Stimulated activated CD4-positive, alpha-beta T cell treated with anti-CD3 and anti-CD28 coated beads, TNF-alpha, amount 100 ng/mL, for 48 hours (primary cell): ENCODE measurements at places on chromosomes 1 and 21.

DNA sequence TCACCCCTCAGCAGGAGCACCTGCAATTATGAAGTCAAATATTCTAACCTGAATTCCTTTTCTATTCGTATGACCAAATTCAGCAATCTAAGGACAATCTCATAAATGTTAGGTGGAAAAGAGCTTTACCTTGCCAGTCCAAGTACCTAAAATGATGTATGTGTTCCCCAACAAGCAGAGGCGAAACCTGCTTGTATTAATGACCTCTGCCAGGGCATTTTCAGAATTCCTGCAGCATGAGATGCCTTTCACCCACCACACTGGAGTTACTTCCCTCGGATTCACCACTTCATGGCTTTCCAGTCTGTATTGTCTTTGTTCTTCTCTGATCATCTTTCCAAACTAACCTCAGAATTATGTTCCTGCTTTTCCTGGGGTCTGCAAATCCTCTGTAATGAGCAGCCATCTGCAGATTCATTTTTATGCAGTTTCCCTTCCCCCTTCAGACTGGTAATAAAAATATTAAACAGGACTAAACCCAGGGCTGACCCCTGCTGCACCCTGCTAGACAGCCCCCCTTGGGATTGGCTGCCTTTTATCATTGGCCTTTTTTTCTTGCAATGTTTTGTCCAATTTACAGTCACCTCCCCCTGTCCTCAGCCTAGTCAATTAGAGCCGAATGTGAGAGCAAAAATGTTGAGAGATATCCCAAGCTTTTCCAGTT is 26.6 kb upstream of the CASQ2 start:
- no peak for DNase-seq

DNA sequence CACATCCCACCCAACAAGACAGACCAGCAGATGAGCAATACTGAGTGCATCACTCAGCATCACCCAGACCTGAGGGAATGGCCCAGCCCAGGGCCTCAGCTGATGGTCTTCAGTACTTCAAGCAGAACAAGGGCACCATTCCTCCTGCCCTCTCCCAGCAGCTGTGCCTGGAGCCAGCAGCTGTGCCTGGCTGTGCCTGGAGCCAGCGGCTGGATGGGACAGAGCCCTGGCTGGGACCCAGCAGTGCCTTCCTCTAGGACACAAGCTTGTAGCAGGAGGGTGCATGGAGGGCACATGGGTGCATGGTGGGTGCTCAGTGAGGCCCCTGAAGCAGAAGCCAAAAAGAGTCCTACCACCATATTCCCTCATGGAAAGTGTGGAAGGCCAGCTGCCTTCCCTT is 583.8 kb downstream of the NPHP4 start:
- no peak for DNase-seq

DNA sequence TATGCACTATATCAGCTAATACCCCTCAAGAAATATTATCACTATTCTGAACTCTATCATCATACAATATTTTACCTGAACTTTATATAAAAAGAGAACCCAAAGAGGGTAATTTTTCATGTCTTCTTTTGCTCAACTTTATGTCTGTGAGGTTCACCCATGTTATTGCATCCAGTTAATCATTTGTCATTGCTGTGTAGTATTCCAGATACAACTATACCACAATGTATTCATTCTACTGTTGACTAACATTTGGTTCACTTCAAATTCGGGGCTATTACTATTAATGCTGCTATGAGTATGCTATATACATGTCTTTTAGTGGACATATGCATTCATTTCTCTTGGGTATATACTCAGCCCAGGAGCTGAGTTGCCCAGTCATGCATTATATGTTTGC is 21.0 kb upstream of the DLGAP3 start:
- no peak for DNase-seq

- no peak for DNase-seq
Observed at GRCh38 chr1:155890251-155890650, 20.9 kb downstream of the RIT1 start.

DNA sequence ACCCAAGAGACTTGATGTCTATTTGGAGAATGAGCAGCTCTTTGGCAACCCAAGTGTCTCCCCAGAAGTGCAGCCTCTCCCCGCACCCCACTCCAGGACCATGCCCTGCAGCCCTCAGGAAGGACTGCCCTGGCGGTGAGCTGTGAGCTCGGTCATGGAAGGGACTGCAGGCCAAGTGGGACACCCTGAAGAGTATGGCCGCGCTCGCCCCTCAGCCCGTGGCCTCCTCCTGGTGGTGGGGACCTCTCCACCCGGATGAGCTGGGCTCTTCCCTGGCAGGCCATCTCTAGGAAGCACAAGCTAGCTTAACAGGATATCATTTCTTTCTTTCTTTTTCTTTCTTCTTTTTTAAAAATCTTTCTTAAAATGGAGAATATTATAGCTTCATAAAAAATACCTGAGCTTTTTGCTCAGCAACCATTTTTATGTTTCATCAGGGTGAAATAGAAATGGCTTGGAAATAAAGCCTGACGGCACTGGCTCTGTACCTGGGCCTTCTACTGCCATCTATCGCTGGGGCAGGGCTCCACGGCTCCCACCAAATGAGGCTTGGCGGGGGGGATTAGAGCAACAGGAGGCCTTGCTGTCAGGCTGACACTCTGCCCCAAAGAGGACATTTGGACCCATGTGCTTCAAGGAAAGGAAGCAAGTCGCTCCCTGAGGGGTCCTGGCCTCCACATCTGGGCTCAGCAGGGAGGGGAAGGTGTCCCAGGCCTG is 296.2 kb upstream of the VAMP3 start:
- no peak for DNase-seq

GRCh38 chr1:234535763-234536515 is 57.0 kb upstream of the TARBP1 start:
- DNase-seq: no peak

DNA sequence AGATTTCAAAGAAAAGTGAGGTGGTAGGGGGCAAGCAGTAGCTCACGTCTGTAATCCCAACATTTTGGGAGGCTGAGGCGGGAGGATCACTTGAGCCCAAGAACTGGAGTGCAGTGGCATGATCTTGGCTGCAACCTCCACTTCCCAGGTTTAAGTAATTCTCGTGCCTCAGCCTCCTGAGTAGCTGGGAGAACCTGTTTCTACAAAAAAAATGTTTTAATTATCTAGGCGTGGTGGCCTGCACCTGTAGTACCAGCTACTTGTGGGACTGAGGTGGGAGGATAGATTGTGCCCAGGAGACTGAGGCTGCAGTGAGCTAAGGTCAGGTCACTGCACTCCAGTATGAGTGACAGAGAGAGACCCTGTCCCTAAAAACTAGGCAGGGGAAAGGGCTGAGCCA is 2.6 kb upstream of the TSPAN1 start:
- DNase-seq: no peak

GRCh38 chr1:2874607-2875480 is 73.4 kb upstream of the TTC34 start:
- no peak for DNase-seq

DNA sequence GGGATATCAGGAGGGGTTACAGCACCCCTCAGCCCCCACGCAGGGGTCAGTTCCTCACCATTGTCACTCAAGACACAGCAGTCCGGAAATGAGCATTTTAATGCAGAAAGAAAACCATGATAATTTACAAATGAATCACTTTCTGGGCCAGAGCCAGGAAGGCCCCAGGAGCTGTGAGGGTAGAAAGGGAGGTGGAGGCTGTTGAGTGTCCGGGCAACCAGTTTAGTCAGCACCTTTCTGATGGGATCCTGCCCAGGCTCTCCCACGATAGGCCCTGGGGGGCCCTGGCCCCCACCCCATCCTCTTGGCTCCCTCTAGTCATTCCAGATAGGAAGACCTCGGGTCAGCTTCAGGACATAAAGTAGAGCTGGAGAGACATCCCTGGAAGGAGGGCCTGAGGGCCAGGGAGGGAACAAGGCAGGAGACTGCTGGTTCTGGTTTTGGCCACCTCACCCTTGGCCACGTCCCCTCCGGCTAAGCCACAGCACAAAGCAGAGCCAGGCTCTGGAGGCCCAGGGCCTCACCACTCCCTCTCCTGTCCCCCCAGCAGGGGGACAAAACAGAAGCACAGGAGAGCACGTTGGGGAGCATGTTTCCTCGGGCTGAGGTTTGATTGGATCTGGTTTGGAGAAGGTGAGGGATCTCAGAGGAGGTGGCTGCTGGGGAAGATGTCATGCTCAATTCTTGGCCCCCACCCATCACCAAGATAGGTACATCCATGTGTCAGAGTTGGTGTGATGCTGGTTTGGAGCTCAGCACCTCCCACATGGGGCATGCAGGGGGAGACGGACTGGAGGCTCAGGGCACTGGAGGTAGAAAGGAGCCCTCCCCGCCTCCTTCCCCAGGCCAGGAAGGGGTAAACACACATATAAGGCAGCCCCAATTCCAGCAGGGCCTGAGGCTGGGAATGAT is 20.6 kb downstream of the ETNK2 start:
- DNase-seq: no peak

- DNase-seq: no peak
Observed at GRCh38 chr1:205810448-205811157, 2.4 kb downstream of the SLC41A1 start.

- DNase-seq: no peak
Observed at GRCh38 chr1:183840140-183840539, 35.2 kb downstream of the RGL1 start.

DNA sequence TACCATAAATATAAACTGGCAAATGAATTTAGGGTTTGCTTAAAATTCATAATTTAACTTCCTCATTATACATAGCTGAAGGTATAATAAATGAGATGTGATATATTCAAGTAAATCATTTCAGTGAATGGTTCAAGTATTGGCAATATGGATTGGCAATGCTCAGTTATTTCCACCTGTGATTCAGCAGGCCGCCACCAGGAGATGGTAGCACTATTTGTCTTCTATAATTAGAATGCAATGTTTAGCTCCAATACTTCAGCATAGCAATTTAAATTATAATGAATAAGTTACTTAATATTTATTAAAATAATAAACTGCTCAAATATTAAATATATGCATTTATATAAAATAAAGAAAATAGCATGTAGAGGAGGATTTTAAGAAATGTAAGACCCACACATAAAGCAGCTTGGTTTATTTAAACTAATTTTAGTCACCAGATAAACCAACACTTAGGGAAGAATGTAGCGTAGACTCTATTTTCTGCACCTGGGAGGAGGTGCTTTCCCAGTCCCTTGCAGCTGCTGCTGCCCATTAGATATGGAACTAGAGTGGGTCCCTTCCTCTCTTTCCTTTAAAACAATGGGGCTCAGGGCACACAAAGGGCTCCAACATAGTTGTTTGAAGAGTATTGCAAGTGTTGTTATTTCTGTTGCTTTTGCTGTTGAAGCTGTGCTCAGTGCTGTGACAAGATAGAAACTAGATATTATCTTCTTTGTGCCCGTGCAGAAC is 62.1 kb downstream of the PLPPR4 start:
- no peak for DNase-seq

DNA sequence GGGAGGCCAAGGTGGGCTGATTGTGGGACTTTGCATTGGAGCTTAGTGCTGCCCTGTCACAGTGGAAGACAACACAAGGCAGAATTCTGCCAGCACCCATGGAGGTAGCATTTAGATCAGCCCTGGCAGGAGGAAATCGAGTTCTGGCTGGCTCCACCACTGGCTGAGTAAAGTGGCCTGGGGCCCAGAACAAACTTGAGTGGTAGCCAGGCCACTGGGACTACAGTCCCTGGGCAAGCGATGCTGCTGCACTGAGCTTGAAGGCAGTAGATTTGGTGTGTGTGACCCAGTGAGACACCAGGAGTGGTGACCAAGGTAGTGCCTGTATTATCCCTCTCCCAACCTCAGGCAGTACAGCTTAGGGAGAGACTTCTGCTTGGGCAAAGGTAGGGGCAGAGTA is 22.5 kb upstream of the UHMK1 start:
- no peak for DNase-seq
